ENCODE measurements at places on chromosomes 3 and 15. TPM values are rescaled to one million over a fixed set of nuclear protein-coding genes. Genes with fewer than 3 reads are reported as not detected.

- DNase-seq: no peak
Measured at GRCh38 chr15:50256188-50257041, 9.1 kb downstream of the HDC start.

- DNase-seq: no peak
Measured at GRCh38 chr15:37921527-37922385, 12.7 kb upstream of the TMCO5A start.

LRTM1 gene
- total RNA-seq: not detected

DNA sequence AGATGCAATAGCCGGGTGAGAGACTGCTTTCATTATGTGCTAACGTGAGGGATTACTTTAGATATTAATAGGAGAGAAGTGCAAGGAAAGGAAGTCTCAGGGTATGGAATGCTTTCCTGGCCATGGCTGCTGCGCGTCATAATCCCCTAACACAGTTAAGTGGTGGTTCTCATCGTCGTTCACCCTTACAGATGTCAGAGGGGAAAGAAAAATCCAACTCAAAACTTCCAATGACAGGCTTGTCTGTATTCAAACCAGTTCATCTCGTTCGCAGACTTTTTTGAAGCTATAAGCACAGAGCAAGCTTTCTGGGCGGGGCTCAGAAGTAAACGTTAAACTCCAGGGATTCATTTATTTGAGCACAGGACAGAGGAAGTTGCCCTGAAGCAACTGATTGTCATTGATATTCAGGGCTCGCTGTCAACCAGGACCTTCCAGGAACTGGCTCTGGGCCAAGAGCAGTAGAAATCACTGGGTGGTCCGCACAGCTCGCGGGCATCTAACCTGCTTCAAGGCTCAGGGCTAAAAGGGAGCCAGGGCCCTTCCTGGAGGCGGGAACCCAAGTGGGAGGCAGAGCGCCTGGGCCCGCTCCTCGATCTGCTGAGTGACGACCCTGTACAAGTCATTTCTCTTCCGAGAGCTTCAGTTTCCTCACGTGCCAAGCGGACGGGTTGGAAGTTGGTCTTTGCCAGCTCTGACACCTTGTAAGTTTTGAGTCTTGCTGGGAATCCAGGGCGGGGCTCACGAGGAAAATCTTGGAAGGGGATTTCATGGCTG lies 1.1 kb upstream of the LPP start:
- DNase-seq: no peak

All from NCI-H460 (cell line).